ENCODE measurements at places on chromosomes 5 and 9. TPM values are rescaled to one million over a fixed set of nuclear protein-coding genes. Genes with fewer than 3 reads are reported as not detected.

GRCh38 chr5:78064941-78065472, 229.5 kb downstream of the AP3B1 start:
- no peak for DNase-seq

DNA sequence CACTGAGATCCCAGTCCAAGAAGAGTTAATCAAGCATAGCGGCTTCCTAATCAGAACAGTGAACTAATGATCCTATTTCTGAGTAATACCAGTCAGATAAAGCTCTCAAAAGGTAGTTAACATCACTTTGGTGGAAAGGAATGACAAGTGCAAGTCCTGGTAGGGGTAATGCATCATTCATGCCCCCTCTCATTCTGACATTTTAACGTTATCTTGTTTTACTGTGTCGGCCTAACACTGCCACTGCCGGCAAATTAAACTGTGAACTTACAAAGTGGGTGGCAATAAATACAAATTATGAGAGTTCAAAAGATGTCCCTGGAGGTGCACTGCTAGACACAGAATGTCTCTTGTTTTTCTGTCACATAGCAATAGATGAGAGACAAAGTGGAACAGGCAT, 131.6 kb downstream of the EBF1 start:
- no peak for DNase-seq

DNA sequence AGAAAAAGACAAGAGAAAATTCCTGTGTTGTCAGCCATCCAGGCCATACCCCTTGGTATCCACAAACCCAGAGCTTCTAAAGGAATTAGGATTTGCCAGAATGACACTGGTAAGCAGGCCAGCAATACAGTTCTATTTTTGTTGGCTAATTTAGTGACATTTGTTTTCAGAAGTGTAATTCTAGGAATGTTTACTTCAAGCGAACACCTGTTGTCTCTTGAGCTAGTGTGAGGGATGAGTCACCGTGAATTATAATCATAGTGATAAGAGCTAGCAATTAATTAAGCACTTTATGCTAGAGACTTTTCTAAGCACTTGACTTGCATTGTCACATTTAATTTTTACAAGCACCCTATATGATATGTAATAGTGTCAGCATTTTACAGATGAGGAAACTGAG, 99.2 kb downstream of the PRKACG start:
- DNase-seq = no peak

DNA sequence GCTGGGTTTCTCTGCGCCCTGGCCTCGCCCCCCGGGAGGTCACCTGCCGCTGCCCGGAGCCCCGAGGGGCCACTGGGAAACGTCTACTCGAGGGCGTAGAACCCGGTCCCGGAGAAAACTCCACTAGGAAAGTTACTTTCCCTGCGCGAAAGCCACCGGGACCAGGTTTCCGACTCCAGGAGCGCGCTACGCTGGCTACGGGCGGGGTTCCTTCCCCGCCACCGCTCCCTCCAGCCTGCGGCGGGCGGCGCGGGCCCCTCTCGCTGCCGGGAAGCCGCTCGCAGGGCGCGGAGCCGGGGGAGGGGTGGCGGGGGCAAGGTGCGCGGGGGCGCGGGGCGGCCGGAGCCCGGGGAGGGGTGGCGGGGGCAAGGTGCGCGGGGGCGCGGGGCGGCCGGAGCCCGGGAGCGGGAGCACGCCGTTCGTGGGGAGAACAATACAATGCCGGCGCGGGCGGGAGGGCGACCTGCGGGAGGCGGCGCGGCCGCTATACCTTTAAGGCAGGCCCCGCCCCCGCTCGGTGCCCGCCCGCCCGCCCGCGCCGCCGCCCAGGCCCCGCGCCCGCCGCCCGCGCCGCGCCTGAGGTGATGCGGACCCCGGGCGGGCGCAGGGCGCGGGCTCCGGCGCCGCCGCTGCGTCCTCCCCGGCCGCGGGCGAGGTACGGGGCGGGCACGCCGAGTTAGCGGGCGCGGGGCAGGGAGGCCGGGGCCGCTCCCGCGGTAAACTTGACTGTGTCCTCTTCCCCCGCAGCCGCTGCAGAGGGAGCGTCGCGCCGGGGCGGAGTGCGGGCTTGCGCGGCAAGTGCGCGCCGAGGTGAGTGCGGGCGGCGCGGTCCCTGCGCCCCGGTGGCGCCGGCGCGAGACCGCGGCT, 278.1 kb downstream of the AOPEP start:
- DNase-seq = no peak

DNA sequence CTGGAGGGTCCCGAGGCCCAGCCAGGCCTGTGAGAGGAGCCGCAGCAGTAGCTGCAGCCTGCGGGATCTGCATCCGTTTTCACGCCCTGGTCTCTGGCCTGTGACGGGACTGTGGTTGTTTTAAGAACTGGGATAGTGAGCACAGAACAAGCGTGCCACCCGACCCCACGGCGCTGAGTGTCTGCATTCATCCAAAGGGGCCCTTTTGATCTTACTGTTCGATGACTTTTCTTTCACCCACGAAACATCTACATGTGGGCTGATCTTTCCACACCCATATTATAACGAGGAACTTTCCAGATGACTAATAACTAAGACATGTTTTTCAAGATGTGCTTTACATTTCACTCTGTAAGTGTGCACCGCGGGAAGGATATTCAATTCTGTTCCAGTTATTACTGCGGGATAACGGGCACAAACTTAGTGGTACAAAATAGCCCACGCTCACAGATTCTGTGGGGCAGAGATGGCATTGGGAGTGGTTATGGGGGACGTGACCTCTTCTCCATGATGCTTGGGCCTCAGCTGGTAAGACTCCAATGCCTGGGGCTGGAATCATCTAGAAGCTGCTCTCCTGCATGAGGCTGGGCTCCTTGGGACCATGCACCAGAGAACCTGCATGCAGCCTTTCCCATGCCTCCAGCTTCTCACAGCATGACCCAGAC, 165.0 kb downstream of the SYK start:
- no peak for DNase-seq

- DNase-seq = no peak
Measured at GRCh38 chr9:111039231-111039906, 1.1 kb upstream of the LPAR1 start.

- no peak for DNase-seq
Measured at GRCh38 chr9:21993007-21993406, 1.2 kb downstream of the CDKN2A start.

- no peak for DNase-seq
Measured at GRCh38 chr5:139822553-139823425, 27.2 kb downstream of the PSD2 start.

- DNase-seq = no peak
Measured at GRCh38 chr5:55917402-55918086, 66.4 kb downstream of the IL31RA start.

DNA sequence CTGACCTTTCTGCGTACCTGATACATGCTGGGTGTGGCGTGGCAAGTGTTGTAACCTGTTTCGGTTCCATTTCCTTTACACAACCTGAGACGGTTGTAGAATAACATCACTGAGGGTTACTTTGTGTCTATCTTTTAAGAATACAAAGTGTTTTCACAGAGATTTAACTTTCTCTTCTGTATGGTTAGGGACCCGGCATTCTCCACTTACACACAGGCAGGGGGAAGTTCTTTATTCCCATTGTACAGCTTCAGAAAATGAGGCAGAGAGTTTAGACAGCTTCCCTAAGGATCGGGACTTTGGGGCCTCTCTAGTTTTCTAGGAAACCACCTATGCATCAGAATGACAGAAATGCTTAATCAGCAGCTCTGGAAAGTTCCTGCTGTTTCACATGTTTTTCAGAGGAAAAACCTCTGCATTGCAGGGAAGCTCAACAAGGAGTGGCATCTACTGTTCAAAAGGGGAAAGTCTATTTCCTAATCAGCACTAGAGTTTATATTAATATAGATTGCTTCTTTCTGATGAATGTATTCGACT, 41.3 kb downstream of the CAST start:
- no peak for DNase-seq

ISCA1 gene
- polyA plus RNA-seq = 52.1 TPM

CBY3 gene
- polyA plus RNA-seq = 0.56 TPM

PCDHGB3 gene
- polyA plus RNA-seq = not detected

SLC25A2 gene
- not detected for polyA plus RNA-seq

ENTREP1 gene
- polyA plus RNA-seq = 0.24 TPM

Measured in CD4-positive, alpha-beta memory T cell (primary cell).